Left ventricle myocardium inferior (tissue), 1 donor: ENCODE measurements at places on chromosomes 6 and 20. TPM values are rescaled to one million over a fixed set of nuclear protein-coding genes. Genes with fewer than 3 reads are reported as not detected.

PCMTD2 gene
- 62.9 TPM for total RNA-seq

TMEM30A gene
- total RNA-seq, result 52.3 TPM

- no peak for DNase-seq
- H3K36me3 ChIP-seq, result no peaks in the 10 kb centered on the region
- no peaks in the 10 kb centered on the region for H3K27me3 ChIP-seq
- no peak overlapping the region for H3K27ac ChIP-seq
- H3K4me3 ChIP-seq, result no peak overlapping the region
These were observed 24.3 kb downstream of the AKAP7 start for GRCh38 chr6:131159578-131159977.

GRCh38 chr6:44667668-44668390 is 280.3 kb downstream of the CDC5L start:
- H3K27me3 ChIP-seq, result peaks cover 80% of the 10 kb centered on the region
- H3K36me3 ChIP-seq, result no peaks in the 10 kb centered on the region
- DNase-seq, result no peak
- no peak overlapping the region for H3K27ac ChIP-seq

GRCh38 chr6:41724586-41725501 is 10.6 kb downstream of the TFEB start:
- no peaks in the 10 kb centered on the region for H3K27me3 ChIP-seq
- no peaks in the 10 kb centered on the region for H3K36me3 ChIP-seq
- DNase-seq, result no peak

DNA sequence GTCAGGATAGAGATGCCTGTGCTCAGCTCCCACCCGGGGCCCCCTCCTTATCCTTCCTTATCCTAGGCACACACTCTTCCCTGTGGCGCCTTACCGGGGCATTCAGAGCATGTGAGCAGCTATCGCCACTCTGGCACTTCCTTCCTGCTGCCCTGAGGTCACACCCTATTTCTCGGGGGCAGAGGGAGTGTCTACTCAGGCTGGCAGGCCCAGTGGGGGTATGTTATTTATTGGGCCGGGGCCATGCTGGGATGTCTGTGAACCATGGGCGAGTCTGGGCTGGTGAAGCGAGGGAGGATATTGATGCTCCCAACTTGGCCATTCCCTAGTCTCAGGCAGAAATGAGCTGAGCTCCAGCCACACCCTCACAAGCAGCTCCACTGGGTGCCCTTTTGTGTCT is 3.9 kb upstream of the LY6G6D start:
- peaks cover 9% of the 10 kb centered on the region for H3K27me3 ChIP-seq
- no peak overlapping the region for H3K27ac ChIP-seq
- H3K4me1 ChIP-seq, result no peaks in the 10 kb centered on the region
- no peak for DNase-seq
- no peaks in the 10 kb centered on the region for H3K36me3 ChIP-seq
- H3K4me3 ChIP-seq, result no peak overlapping the region

DNA sequence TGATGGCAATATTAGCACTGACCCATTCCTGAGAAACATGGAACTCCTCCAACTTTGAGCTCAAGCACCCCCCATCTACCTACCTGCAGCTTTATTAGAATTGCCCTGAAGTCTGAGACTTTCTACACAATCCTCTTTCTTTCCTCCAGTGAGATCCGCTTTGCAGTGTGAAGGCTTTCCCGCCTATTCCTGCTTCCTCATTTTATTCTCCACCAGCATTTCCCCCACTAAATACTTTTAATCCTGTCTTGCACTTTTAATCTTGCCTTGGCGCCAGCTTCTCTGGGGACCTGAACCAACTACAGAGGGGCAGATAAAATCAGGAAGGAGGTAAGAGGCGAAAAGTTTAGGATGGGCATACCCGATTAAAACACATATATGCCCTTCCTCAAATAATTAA is 178.1 kb upstream of the PRDM1 start:
- H3K36me3 ChIP-seq, result no peaks in the 10 kb centered on the region
- peaks cover 14% of the 10 kb centered on the region for H3K4me1 ChIP-seq
- DNase-seq, result no peak
- H3K27me3 ChIP-seq, result no peaks in the 10 kb centered on the region
- no peak overlapping the region for H3K4me3 ChIP-seq

- H3K27me3 ChIP-seq, result no peaks in the 10 kb centered on the region
- no peak overlapping the region for H3K27ac ChIP-seq
- H3K4me1 ChIP-seq, result peaks cover 43% of the 10 kb centered on the region
- H3K4me3 ChIP-seq, result no peak overlapping the region
These were observed 96.3 kb downstream of the PREX1 start for GRCh38 chr20:48731536-48731935.

- DNase-seq, result no peak
- no peak overlapping the region for H3K27ac ChIP-seq
- H3K4me3 ChIP-seq, result no peak overlapping the region
- H3K4me1 ChIP-seq, result no peaks in the 10 kb centered on the region
- H3K27me3 ChIP-seq, result no peaks in the 10 kb centered on the region
These were observed 41.8 kb upstream of the F13A1 start for GRCh38 chr6:6362056-6362840.

DNA sequence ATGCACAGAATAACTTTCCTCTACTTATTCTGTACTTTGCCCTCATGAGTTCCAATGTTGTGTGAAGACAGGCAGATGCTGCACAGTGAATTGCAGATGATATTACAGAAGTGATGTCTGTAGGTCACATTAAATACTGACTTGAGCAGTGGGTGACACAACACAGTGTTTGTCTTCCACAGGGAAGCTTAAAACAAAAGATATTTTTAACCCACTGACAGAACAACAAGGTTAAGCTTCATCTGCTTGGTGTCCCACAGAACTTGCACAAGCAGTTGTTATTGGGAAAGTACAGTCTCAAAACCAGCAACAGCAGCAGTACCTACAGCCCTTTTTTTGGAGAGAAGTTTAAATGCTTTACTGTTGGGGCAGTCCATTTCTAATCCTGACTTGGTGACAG is 10.5 kb downstream of the SUMO4 start:
- DNase-seq, result no peak
- no peak overlapping the region for H3K4me3 ChIP-seq
- H3K36me3 ChIP-seq, result peaks cover 18% of the 10 kb centered on the region
- H3K27ac ChIP-seq, result peak overlapping the region; percentile 56

GRCh38 chr20:48148916-48149672 is 363.8 kb upstream of the SULF2 start:
- DNase-seq, result no peak
- H3K4me3 ChIP-seq, result no peak overlapping the region
- peaks cover 47% of the 10 kb centered on the region for H3K27me3 ChIP-seq
- no peaks in the 10 kb centered on the region for H3K36me3 ChIP-seq
